ENCODE measurements at places on chromosomes 6 and 20. TPM values are rescaled to one million over a fixed set of nuclear protein-coding genes. Genes with fewer than 3 reads are reported as not detected.

SH3BGRL2 gene
- polyA plus RNA-seq, result 1.5 TPM

GPX5 gene
- not detected for polyA plus RNA-seq

PKHD1 gene
- not detected for polyA plus RNA-seq

LHFPL5 gene
- not detected for polyA plus RNA-seq

GPR6 gene
- polyA plus RNA-seq, result not detected
